ENCODE measurements at places on chromosomes 3 and 15. TPM values are rescaled to one million over a fixed set of nuclear protein-coding genes. Genes with fewer than 3 reads are reported as not detected.
A peak's percentile ranks its signal among the peaks of the same experiment; 100 is the strongest.

- DNase-seq: no peak
These were observed 4.9 kb upstream of the MYZAP start for GRCh38 chr15:57586661-57587424.

DNA sequence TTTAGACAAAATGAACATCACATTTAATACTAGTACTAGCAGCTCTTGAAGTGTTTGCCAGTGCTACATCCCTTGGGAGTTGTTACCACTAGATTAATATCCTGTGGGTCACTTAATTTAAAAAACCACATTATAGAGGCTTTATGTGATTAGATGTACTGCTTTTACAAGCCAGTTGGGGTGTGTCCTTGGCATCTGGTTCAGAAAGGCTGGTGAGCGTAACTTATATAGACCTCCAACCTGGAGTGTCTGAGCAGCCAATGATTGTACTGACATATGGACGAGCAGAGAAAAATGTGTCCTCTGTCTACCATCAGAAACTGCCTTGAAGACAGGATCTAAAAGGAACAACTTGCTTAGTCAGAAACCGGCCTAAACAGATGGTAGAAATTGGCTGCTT lies 306.2 kb upstream of the ATP11B start:
- DNase-seq: no peak

GRCh38 chr3:158098834-158099424 lies 7.3 kb downstream of the SHOX2 start:
- no peak for DNase-seq

GRCh38 chr3:71464613-71465012 lies 118.9 kb downstream of the FOXP1 start:
- no peak for DNase-seq

GRCh38 chr3:20421-20820 lies 176.1 kb upstream of the CHL1 start:
- DNase-seq: no peak

DNA sequence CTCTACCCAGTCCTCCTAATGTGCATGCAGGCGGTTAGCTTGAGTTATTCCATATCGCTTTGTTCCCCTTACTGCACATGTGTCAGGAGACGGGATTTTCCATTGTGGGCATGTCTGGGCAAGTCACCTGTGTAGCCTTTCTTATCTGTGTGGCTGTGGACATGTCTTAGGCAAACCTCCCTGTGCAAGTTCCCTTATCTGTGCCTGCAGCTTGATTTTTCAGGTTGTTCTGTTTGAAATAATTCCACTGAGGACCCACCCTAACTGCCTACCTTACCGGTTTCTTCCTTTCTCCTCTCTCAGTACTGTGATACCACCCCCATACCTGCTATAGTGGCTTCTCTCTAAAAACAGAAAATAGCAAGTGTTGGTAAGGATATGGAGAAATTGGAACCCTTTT lies 113.6 kb downstream of the NEO1 start:
- DNase-seq: no peak

- DNase-seq: no peak
These were observed 298.5 kb downstream of the GBE1 start for GRCh38 chr3:81462921-81463320.

- DNase-seq: no peak
These were observed 18.1 kb upstream of the POC1A start for GRCh38 chr3:52172262-52172757.

- DNase-seq: no peak
These were observed 38.1 kb downstream of the FSIP1 start for GRCh38 chr15:39744334-39745103.

- DNase-seq: peak; percentile 93
These were observed 4.7 kb downstream of the ABHD5 start for GRCh38 chr3:43695443-43695842.

DNA sequence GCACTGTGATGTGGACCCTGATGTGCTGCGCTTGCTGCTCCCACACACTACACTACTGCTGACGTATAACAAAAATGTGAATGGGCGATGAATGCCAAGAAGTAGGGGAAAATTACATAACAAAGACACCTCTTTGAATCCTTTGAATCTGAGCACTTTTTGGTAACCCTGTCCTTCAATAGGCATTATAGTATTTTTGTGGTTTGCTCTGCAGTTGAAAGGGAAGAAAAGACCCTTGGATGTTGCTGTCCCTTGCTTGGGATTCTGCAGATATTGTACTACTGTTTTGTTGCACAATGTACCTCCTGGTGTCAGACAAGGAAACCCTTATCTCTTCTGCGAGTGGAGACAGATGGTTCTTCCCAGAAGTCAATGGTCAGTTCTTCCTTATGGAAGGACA lies 124.8 kb upstream of the UBE3A start:
- DNase-seq: no peak

- no peak for DNase-seq
These were observed 1.2 kb downstream of the KLHDC8B start for GRCh38 chr3:49172551-49173041.

DNA sequence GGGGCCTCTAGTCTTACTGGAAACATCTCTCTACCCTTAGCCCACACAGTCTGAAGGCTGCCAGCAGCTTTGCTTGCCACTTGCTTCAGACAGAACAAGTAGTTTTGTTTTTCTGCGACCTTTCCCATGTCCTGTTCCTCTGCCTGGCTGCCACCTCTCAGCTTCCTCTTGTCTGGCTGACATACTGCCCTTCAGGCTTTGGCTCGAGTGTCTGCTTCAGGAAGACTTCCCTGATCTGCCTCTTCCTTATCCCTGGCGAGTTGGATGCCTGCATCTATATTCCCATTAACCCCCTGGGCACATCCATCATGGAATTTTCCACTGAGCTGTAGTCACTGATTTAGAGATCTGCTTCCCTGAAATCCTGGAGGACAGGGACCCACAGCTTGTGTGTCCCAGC lies 25.1 kb upstream of the CPNE9 start:
- DNase-seq: no peak

DNA sequence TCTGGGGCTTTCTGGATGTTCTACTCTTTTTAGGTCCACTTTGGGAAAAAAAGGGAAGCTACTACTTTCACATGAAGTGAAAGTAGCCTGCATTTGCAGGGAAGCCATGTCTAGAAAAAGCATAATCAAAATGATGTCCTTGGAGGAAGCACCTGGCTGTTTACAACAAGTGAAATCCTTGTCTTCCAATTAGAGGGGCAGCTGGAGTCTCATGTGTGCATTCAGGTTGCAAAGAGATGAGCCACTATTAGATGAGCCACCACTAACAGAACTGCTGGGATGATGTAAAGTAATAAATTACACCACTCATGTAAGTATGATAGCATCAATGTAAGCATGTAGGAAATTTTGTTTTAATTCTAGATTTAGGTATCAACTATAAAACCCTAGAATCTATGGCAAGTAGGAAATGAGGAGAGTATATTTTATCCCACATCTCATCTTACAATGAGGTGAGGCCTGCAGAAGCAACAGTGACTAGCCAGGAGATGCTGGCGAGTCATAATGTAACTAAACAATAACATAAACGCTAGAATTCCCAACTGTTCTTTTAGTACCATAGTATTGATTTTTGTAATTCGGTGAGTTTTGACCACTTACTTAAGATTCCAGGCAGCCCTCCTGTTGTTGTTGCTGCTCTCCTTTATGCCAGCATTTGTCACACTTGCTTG lies 75.9 kb downstream of the TMEM108 start:
- no peak for DNase-seq

DNA sequence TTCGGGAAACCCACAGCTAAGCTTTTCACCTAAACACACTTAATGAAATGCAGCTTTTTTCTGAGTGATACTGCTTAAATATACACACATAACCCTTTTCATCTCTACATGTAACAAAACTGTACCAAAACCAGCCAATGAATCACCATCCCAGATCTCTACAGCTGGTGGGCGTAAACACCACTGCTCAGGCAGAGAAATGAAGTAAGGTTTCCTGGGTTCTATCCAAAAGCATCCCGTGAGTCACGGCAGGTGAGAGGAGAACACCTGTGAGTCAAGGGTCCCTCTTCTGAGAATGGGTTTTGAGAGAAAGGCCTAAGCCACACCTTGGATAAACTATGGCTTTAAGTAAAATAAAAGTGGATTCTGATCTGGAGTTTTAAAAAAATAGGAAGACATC lies 2.6 kb downstream of the CLDN1 start:
- no peak for DNase-seq

- DNase-seq: peak; percentile 72
These were observed 14.3 kb upstream of the SLC9C1 start for GRCh38 chr3:112308151-112308911.

GRCh38 chr3:108295421-108296175 lies 750 bp upstream of the HHLA2 start:
- DNase-seq: no peak

- peak; percentile 33 for DNase-seq
These were observed 70.7 kb downstream of the MAP2K5 start for GRCh38 chr15:67613211-67613610.

DNA sequence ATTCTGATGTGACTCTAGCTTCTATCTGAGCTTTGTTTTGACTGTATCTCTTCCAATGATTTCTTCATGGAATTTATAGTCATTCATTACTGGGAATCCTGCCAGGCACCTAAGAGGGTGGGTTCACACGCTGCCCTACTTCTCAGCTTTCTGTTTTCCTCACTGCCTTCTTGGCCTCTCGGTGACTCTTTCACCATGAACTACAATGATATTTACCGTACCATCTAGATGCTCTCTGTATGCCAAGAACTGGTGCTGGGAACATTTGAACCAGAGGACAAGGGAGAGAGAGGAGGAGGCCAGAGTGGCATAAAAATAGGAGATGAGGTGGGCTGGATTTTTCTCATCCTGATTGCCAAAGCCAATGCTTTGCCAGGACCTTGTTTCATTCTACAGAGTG lies 280.0 kb upstream of the P2RY1 start:
- DNase-seq: peak; percentile 73

Gene GPR149
- total RNA-seq: not detected

Gene CCDC39
- under 0.01 TPM for total RNA-seq

Gene CKMT1A
- not detected for total RNA-seq

Gene SUMF1
- 47.4 TPM for total RNA-seq

Gene HERC2
- total RNA-seq: 39.6 TPM

Measured in fibroblast of villous mesenchyme (primary cell).